ENCODE measurements at places on chromosomes 4 and X. TPM values are rescaled to one million over a fixed set of nuclear protein-coding genes. Genes with fewer than 3 reads are reported as not detected.
A peak's percentile ranks its signal among the peaks of the same experiment; 100 is the strongest.

TEX11 gene
- total RNA-seq: 17.0 TPM

C1QTNF7 gene
- 5.1 TPM for total RNA-seq

RELL1 gene
- total RNA-seq: 20.4 TPM

TXK gene
- 5.9 TPM for total RNA-seq

LIMCH1 gene
- total RNA-seq: 18.6 TPM

BMX gene
- 0.12 TPM for total RNA-seq

CHIC1 gene
- 7.8 TPM for total RNA-seq

TENM3 gene
- 42.2 TPM for total RNA-seq

PLP1 gene
- total RNA-seq: 119 TPM

CXCL3 gene
- total RNA-seq: not detected

SMARCA1 gene
- total RNA-seq: 190 TPM

GRCh38 chrX:9983441-9983840, 16.3 kb downstream of the CLDN34 start:
- no peak for DNase-seq

DNA sequence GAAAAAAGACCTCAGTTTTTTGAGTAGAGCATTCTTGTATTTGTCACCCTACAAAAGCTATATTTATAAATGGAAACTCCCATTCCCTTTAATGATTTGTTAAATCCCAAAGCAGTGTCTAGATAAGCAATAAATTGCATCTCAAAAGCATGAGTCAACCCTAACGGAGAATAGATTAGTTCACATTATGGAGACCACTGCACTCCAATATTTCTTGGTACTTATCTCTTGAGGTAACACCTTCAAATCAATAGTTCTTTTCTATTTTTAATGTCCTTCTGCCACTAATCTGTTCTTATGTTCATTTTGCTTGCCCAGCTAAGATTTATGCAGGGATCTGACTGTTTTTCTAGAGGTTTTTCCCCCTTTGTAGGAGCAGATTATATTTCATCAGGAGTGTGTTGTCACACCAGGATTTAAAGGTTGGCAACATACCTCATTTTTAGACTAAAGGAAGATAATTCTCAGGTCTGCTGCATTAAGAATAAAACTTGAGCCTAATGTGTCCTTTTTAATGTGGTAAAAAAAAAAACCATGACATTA, 91.4 kb upstream of the ADGRG2 start:
- no peak for DNase-seq

DNA sequence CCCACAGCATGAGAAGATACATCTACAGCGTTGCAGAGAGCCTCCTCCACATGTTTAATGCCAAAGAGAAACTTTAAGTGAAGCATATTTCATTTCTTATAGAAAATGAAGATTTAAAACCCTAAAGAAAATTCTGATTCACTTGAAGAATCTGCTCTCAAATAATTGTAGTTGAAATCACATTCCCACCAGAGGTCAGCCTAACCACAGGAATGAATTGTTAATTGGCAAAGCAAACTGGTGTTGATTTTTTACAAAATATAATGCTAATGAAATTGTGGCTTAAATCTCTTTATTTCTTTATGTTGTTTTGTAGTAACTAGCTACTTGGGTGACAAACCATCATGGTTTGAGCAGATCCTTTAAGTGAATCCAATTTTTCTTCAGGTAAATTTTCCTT, 31.1 kb upstream of the WDR17 start:
- DNase-seq: peak; percentile 17

GRCh38 chrX:5595570-5595969, 633.1 kb downstream of the NLGN4X start:
- DNase-seq: no peak

DNA sequence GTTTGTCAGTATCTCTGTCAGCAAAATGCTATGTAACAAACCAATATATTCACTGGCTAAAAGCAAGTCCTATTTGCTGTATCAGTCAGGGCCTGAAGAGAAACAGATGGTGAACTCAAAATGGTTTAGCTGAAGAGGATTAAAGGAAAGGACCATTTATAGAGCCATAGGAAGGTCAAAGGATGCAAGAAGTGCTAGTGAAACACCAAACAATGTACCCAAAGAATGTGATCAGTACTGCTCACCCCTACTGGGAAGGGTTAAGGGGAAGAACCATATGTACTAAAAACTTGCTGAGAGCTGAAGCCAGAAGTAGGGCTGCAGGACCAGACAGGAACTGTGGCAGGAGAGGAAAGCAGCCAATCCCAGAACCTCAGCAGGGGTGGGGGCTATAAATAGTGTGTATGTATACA, 479.3 kb downstream of the INPP4B start:
- no peak for DNase-seq

- no peak for DNase-seq
These were observed 1251.6 kb upstream of the AGA start for GRCh38 chr4:178693816-178694215.

DNA sequence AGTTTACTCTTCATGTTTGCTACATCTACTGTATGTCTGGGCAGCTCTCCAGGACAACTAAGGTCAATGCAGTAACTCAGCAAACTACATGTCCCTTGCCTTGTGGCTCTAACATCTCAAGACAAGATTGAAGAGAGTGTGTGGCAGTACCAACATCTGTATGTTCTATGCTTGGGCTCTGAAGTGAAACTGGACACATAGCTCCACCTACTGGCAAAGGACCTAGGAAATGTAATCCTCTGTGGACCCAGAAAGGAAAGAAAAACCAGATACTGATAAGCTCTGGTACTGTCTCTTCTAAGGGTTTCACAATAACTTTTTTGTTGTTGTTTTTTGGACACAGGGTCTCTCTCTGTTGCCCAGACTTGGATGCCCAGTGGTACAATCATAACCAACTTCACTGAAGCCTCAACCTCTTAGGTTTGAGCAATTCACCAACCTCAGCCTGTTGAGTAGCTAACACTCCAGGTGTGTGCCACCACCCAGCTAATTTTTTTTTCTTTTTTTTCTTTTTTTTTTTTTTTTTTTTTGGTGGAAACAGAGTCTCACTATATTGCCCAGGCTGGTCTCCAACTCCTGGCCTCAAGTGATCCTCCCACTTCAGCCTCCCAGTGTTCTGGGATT, 64.1 kb downstream of the QDPR start:
- DNase-seq: peak; percentile 63

DNA sequence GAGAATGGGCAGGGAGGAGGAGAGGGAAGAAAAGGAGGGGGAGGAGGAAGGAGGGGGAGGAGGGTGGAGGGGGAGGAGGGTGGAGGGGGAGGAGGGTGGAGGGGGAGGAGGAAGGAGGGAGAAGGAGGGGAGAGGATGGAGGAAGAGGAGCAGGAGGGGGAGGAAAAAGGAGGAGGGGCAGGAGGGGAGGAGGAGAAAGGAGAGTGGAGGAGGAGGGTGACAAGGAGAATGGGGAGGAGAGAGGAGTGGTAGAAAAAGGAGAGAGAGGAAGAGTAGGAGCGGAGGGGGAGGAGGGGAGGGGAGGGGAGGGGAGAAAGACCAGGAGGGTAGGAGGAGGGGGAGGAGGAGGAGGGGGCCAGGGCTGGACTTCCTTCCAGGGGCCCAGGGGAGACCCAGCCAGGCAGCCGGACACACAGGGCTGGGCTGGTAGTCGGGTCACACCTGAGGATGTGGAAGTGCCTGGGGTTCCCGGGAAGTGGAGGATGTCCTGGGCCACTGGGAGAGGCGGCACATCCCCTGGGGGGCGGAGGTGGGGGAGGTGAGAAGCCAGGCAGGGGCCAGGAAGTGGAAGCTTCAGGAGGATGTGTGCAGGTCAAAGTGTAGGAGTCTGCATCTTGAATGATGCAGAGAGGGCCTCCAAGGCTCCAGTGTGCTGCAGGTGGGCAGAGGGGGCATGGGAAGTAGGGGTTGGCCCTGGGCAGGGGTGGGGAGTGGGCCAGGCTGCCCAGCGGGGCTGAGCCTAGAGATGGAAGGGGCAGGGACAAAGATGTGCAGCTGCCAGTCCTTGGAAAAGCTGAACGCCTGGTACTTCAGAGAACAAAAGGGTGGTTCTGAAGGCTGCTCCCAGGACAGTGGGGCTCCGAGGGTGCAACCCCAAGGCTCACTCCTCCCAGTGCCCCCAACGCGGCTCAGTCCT, 18.8 kb downstream of the IL3RA start:
- no peak for DNase-seq

GRCh38 chr4:153887217-153887616, 98.3 kb upstream of the SFRP2 start:
- no peak for DNase-seq

- DNase-seq: no peak
These were observed 18.8 kb upstream of the STX18 start for GRCh38 chr4:4560642-4561041.

- no peak for DNase-seq
These were observed 68.4 kb downstream of the MAOB start for GRCh38 chrX:43813898-43814297.

DNA sequence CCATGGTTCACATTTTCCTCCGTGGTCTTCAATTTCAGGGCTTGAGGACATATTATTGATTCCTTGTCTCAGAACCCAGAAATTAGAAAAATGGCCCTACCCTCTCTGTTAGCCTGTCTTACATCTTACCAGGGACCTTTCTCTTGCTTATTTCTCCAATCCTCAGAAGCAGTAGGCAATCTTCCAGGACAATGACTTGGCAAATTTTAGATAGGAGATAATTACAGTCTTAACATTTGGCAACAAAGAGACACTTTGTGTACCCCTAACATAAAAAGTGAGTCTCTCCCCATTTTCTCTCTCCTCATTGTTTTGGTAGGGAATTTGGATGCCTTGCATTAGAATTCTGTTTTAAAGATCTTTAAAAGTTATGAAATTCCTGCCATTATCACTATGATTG, 778.1 kb upstream of the SLIT2 start:
- DNase-seq: no peak

- DNase-seq: no peak
These were observed 547.0 kb upstream of the LCORL start for GRCh38 chr4:18568600-18568999.

GRCh38 chrX:3046253-3047240, 5.3 kb downstream of the ARSF start:
- no peak for DNase-seq

GRCh38 chrX:105829011-105829410, 6.7 kb downstream of the NRK start:
- DNase-seq: no peak

GRCh38 chr4:8911316-8912088, 39.9 kb upstream of the HMX1 start:
- peak; percentile 10 for DNase-seq

GRCh38 chr4:165514739-165515138, 135.9 kb downstream of the CPE start:
- DNase-seq: no peak

GRCh38 chr4:144649646-144650045, 3.7 kb downstream of the HHIP start:
- no peak for DNase-seq

GRCh38 chrX:132786217-132786616, 172.2 kb downstream of the HS6ST2 start:
- no peak for DNase-seq

GRCh38 chr4:163988391-163988790, 493.9 kb downstream of the TMA16 start:
- DNase-seq: no peak

- DNase-seq: peak; percentile 72
These were observed 79.7 kb upstream of the PRSS48 start for GRCh38 chr4:151197247-151197646.

- DNase-seq: no peak
These were observed 2.7 kb downstream of the TFE3 start for GRCh38 chrX:49040376-49040955.

GRCh38 chrX:43266487-43266886, 389.6 kb upstream of the MAOA start:
- no peak for DNase-seq

GRCh38 chr4:123343400-123344041, 53.1 kb upstream of the SPRY1 start:
- DNase-seq: no peak

DNA sequence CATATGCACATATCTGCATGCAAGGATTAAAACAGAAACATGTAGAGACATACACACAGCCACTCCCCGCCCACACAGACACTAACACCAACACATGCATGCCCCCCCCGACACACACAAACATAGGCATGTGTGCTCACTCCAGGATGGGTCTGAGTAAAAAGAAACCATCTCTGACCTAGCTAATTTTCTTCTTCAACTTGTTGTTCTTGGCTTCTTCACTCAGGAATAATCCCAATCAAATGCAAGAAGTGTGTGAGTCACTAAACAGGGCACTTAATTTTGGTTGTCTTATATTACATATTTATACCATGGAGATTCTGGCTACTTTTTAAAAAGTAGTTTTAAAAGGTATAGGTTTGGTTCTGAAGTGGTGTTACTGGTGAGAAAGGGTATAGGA, 28.3 kb downstream of the ENOX2 start:
- no peak for DNase-seq

DNA sequence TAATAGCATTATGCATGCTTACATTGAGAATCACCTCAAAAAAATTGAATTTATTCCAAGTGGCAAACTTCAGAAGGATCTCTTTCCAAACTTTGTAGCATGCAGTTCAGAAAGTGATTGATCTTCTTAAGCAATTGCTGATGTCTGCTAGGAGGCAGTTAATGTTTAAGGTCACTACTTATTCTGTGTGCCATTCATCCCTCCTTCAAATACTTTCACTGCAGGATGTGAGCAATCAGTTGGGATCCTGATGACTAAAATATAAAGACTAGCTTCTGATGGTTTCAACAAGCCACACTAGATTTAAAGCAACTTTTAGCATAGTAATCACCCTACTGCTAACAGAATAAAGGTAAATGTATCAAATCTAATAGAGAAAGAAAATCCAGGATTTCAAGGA, 414.1 kb downstream of the ADGRL3 start:
- no peak for DNase-seq

GRCh38 chrX:102959471-102959870, 22.4 kb downstream of the RAB40AL start:
- DNase-seq: no peak

DNA sequence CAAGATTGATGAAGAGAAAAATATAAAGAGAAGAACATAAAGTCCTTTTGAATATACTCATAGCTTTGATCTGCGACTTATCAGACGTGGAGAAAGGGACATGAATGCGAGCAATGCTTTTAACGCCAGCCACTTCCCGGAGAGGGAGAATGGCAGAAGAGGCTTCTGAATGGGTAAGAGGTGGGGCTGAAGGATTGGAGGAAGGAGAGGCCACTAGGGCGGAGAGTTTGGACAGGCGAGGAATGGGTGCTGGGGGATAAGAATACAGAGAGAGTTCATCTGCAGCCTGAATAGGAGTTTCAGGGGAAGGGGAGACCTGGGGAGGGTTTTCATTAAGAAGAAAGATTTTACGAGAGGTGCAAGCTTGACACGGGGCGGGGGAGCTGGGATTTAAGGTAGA, 2534.9 kb downstream of the PCDH7 start:
- no peak for DNase-seq

DNA sequence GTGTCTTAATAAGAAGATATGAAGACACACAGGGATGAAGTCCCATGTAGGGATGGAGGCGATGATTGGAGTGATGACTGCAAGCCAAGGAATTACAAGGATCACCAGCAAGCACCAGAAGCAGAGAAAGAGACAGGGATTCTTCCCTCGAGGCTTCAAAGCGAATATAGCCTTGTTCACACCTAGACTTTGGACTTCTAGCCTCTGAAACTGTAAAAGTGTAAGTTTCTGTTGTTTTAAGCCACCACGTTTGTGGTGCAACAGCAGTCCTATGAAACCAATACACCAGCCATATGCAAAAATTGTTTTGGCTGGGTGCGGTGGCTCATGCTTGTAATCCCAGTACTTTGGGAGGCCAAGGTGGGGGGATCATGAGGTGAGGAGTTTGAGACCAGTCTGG, 9.8 kb upstream of the PDS5A start:
- DNase-seq: no peak

All from testis (tissue), 5 donors.